CD4-positive, alpha-beta T cell treated with Interleukin-4 for 1 hour (primary cell): ENCODE measurements at places on chromosomes 13 and 19.

DNA sequence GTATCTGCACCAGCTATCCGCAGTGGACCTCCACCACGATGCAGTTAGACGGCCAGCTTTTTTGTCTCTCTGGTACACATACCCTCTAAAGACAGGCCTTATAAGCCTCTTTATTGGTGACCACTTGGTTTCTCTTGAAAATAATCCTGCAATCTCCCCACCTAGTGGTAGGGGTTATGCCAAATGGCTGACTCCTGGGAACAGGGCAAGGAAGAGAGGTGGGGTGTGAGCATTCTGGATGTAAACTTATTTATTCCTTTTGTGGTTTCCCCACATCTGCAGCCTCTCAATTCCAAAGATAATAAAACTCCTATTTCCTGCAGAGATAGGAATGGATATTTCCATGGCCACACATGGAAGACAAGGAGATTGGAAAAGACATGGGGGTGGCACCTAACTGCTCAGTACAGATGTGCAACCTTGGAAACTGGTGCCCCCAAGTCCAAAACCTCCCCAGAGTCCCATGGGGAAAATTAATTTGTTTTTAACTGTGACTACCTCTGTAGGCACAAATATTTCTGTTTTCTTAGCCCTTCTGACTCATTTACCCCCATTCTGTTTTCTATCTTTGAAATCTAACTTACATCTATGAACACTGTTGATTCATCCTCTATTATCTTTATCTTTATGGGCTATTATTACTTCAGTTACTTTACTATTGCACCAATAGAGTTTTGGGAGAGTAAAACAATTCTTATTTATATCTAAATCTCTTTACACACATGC is 112.7 kb upstream of the TSHZ3 start:
- no peak for DNase-seq

- no peak for DNase-seq
Measured at GRCh38 chr13:35988648-35989081, 142.5 kb downstream of the DCLK1 start.

GRCh38 chr13:49760558-49760957 is 31.9 kb downstream of the KPNA3 start:
- no peak for DNase-seq

DNA sequence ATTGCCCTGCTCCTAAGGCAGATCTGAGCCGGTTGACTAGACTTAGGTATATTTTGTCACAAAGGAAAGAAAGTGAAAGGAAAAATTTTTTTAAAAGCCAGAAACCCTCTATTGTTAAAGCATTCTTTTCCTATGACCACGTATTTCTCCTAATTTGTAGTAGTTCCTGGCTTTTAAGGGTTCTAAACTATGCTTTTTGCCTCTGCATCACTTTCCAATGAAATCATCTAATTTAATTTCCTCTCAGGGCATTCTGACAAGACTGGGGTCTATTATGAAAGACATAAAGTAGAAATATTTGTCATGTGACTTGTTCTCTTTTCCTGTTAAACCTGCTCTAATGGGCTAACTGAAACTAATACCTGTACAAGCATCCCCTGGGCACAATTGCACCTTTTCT is 233.0 kb upstream of the PRR20A start:
- DNase-seq, result no peak

DNA sequence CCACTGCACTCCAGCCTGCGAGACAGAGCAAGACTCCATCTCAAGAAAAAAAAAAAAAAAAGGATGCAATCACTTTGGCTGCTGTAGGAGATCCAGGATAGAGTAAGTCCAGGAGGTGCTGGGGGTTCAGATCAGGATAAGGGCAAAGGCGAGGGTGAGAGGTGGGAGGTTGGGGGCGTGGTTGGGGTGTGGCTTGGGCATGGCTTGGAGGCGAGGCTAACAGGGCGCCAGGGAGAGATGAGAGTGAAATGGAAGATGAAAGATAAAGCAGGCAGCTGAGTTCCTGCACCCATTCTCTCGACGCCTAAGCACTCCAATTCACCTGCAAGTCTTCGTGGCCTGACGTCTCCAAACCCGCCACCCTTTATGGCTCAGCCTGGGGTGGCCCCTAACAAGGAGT is 25.0 kb upstream of the ZNRF4 start:
- DNase-seq, result no peak

- DNase-seq, result peak; percentile 75
Measured at GRCh38 chr19:18278521-18279265, 2.7 kb downstream of the JUND start.

- no peak for DNase-seq
Measured at GRCh38 chr13:52348071-52348470, 57.9 kb downstream of the THSD1 start.

DNA sequence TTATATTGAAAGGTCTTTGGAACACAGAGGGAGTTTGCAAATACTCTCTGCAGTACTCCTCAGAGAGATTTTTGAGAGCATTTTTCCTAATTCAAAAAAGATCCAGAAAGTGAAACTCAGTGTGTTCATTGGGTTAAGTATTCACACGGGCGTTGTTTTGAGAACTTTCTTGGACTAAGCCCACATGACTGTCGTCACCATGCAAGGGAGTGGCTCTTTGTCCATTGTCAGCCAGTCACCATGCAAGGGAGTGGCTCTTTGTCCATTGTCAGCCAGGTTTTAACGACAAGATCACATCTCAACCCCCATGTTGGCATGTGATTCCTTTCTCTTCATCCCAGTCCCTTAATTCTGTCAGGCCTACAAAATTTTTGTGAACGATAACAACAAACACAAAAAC is 81.2 kb upstream of the STK24 start:
- no peak for DNase-seq

DNA sequence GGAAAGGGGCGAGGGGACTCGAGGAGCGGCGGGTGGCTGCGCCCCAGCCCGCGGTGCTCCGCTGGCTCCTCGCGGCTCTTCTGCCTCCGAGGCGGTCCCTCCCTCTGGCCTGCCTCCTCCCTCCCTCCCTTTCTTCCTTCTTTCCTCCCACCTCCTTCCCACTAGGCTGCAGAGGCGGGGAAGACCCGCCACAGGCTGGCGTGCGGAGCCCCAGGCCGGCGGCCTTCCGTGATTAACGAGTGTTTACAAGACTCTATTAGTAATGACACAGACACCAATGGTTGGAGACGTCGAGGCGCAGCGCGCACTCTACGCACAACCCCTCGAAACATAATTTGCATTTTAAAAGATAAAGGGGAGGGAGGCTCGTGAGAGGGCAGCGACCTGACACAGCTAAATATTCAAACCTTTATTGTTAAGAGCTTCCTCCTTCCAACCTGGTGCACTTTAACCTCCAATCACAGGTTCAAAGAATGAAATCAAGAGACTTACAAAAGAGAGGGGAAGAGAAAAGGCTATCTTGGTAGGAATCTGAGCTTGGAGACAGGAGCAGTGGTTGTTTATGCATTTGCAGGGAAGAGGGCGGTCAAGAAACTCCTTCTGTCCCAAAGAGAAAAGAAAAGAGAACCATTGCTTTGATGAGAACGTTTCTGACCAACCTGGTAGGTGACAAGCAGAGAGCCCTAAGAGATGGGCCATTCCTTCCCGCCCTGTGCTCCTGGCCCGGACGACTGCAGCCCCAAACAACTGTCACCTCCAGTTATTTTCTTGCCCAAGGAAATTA is at the start of gene CDX2:
Gene CDX2 (minus strand): TSS at position 234 of the 784 bp plus-strand sequence. CDS start 309 bp downstream, outside the sequence.
- no peak for DNase-seq

DNA sequence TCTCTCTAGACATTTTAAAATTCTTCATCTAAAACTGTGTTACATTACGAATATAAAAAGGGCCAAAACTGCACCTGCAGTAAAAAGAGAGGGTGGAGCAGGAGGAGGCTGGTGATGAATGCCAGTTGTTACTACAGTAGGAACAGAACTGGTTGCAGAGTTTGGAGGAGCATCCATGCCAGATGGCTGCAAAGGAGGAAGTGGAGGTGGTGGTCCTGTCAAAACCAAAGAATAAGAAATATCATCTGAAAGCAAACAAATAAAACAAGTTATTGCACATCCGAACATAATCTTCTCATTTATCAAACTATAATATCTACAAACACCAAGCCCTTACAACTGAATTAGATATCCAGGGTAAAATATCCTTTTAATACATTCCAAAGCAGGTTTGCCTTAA is 40.1 kb downstream of the RBM26 start:
- DNase-seq, result no peak

- no peak for DNase-seq
Measured at GRCh38 chr19:5067678-5068077, 98.8 kb downstream of the KDM4B start.

DNA sequence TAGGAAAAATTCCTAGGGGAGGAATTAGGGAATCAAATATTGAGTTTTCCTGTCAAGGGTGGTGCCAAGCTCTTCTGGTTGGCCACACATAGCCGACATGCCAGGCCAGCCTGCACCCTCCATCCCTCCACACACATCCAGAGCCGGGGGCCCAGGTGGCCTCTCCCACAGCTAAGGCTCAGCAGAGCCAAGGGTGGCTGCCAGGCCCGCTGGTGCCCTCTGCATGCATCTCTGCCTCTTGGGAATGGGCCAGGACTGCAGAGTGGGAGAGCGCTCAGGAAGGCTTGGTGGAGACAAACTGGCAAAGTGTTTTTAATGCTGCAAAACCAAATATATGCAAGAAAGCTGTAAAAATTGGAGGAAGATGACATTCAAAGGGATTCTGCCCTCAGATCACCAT is 42.7 kb upstream of the GAS6 start:
- no peak for DNase-seq

DNA sequence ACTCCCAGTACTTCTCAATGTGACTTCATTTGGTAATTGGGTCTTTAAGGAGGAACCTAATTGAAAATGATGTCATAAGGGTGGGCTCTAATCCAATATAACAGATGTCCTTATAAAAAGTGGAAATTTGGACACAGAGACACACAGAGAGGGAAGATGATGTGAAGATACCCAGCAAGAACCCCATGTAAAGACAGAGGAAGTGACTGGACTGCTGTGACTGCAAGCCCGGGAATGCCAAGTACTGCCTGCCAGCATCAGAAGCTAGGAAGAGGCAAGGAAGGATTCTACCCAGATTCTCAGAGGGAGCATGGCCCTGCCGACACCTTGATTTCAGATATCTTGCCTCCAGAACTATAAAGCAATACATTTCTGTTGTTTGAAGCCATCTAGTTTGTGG is 239.3 kb downstream of the KCTD12 start:
- DNase-seq, result no peak

GRCh38 chr13:42762917-42763316 is 18.5 kb upstream of the FAM216B start:
- DNase-seq, result no peak

GRCh38 chr13:74683411-74683810 is 549.2 kb upstream of the KLF12 start:
- DNase-seq, result no peak

- DNase-seq, result no peak
Measured at GRCh38 chr13:74087357-74087756, 46.8 kb downstream of the KLF12 start.
